ENCODE measurements at places on chromosomes 2 and 18.

DNA sequence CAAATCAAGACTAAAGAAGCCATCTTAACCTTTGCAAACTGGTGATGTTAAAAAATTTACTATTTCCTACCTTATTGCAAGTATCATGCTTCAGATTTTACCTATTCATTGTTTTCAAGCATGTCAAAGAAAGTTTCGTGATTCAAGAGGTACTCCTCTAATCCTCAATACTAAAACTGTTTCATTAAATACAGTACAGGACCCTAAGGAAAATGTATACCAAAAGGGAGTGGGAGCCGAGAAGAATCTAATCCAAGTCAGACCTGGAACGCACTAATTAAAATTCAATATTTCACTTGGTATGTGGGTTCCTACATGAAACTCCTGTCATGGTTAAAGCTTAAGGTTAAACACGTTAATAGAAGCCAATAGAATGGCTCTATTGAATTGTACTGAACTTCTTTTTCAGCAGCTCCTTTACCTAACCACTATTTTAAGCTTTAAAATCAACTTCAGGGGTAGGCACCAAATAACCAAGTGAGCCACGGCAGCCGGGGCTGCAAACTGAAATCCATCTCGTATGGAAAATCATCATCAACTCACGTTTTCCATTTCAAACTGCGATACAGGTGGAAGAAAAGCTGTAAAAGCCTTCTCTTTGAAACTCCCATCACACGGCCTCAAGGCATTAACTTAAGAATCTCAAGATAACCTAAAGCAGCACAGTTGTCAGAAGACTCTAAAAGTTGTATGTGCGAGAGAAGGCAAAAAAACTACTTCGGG lies 188.8 kb downstream of the ZEB2 start:
- DNase-seq, result no peak

GRCh38 chr2:149055751-149056150 lies 17.3 kb downstream of the LYPD6B start:
- DNase-seq, result no peak

- no peak for DNase-seq
Measured at GRCh38 chr2:208227581-208228232, 27.2 kb downstream of the IDH1 start.

DNA sequence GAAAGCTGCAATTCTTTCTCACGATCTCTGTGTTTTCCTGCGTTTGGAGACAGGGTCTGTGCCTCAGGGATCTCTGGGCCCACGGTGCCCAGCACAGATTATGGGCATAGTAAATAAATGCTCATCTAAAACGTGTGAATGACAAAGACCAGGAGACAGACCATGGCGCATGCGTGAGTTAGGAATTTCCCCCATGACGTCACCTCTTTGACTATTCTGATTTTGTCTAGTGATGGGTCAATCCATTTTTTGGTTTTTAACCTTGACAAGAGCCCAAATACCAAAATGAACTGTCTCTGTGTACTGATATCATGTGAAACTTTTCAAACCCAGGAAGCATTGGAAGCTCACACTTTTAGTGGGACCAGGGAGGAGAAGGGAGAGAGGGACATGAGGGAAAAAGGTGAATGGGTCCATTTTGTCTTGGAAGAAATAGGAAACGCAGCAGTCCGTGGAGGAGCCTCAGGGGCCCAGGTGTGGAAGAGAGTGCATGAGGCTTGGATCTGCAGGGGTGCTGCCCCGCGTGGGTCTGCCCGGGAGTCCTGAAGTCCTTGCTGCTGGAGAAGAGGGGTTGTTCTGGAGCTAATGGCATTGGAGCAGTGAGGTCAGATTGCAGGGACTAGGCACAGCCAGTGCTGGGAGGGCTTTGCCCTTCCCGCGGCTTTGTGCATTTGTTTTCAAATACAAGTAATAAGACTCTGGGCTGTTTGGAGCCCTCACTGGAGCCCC lies 172.2 kb downstream of the ASB1 start:
- DNase-seq, result no peak

DNA sequence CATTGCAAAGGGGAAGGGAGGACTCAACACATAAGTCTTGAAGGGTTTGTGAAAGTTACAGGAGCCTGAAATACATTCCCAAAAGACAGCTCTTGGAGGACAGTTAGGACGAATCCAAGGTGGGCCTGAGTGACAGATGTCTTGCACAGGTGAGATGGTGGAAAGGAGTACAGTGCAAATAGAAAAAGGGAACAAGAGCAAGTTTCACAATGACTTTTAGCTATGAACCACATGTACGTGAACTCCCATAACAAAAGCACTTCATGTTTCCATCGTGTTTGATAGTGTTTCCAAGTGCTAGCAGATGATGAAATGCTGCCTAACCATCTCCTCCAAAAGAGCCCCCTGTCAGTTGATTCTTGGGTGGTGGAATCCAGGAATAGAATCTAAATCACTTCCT lies 1.8 kb downstream of the IL18RAP start:
- DNase-seq, result no peak

GRCh38 chr18:44759925-44760342 lies 79.2 kb downstream of the SETBP1 start:
- no peak for DNase-seq

DNA sequence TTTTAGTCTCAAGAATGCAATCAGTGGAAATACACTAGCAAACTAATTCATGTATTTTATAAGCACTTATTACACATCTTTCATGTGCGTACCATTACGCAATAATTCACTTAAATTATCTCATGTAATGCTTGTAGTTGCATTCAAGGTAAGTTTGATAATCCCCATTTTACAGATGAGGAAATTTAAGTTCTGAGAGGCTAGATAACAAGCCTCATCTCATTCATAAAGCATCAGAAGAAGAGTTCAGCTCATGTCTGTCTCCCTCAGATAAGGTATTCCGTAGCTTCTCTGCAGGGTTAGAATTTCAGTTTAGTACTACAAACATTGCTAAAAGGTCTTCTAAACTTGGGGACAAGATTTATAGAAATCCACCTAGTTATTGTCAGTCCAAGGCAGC lies 47.8 kb downstream of the HNMT start:
- no peak for DNase-seq

GRCh38 chr2:144224472-144224871 lies 295.4 kb downstream of the ZEB2 start:
- DNase-seq, result no peak

DNA sequence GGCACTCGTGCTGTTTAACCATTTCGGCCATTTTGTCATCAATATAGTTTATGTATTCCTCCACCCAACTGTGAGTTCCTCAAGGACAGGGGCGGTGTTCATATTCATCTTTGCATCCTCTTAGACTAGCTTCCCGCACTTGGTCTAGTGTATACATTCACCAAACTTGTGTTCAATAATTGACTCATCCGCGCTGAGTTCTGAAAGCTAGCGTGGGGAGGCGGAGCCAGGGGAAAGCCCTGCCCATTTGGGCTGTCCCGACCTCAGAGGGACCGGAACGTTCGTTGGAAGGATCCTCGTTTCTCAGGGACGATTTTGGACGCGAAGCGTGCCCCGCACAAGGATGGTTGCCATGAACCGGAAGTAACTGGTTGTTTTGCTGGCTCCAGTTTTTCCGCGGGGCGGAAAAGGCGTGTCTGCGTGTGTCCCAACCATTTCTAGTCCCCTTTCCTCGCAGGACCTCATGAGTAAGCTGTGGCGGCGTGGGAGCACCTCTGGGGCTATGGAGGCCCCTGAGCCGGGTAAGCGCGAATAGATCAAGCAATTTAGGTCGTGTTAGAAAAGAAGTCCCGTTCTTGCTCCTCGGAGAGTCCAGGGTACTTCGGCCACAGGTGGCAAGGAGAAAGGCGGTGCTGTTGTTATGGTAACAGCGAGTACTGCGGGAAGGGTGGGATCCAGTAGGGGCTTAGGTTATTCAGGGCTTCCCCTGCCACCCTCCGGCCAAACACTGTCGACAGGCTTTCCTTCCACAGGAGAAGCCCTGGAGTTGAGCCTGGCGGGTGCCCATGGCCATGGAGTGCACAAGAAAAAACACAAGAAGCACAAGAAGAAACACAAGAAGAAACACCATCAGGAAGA lies at the start of gene INO80B:
Gene INO80B (plus strand): TSS at position 434 of the 858 bp plus-strand sequence. CDS start 30 bp downstream, at position 464.
- peak; percentile 83 for DNase-seq

GRCh38 chr2:61995515-61995914 lies 90.0 kb downstream of the COMMD1 start:
- DNase-seq, result no peak

DNA sequence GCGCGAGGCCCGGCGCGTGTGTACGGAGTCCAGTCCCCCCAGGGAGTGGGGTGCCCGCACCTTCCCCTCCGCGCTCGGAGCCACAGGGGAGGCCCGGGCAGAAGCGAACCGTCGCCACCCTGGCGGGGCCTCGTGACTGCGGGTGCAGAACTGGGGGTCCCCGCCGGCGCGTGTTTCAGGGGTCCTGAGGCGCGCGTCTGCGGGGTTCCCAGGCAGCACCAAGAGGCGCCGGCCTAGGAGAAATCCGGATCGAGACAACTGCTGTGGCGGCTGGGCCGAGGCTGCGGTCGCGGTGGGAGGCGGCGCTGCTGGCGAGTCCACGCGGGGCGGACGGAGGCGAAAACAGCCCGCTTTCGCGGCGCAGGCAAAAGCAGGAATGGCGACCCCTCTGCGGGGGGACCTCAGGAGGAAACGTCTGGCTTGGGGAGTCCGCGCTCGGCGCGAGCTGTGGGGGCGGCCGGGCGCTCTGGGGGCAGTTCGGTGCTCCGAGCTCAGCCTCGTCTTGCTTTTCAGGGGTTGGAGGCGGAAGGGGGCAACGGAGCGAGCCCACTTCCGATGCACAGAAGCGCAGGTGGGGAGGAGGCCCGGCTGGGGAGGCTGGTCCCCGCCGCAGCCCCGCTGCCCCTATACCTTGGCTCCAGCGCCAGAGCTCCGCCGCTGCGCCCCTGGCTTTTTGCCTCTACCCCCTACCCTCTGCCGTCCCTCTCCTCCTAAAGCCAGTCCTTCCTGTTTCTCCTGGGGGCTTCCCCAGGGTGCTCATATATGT lies 81.5 kb upstream of the LDLRAD4 start:
- no peak for DNase-seq

GRCh38 chr2:74513605-74514367 lies 464 bp upstream of the TLX2 start:
- no peak for DNase-seq

DNA sequence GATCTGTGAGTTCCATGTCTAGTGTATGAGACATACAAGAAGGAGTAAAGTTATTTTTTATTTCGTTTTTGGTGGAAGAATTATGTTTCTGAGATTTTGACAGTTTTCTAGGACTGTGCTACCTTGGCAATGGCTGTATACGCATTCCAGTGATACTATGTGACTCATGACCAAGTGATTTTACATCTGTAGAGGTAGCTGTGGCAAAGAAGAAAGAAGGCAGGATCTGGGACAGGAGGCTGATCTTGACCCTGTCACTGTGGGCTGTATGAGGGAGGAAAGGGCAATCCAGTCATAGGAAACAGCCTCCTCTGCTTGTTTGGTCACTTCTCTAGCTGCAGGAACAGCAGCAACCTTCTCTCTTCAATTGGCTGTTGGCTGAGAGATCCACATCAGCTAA lies 44.0 kb upstream of the PDCL3 start:
- DNase-seq, result no peak

DNA sequence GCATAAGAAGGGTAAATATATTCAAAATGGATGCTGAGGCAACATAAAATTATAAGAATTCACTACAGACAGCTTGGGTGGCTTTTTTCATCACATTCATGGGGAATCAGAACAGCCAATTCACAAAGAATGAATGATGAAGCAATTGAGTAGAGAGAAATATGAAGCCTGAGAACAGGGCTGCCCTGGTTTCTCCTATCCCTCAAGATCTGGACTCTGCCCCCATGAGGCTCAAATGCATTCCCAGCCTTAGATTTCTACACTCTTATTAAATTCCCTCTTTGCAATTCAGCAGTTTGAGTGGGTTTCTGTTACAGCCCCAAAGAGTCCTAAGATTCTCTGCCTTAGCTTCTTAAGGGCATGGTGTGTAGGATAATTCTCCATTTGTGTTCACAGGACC lies 172.5 kb downstream of the MAIP1 start:
- no peak for DNase-seq

- no peak for DNase-seq
Measured at GRCh38 chr2:218717262-218717661, 6.6 kb downstream of the TTLL4 start.

GRCh38 chr18:51520676-51521180 lies 323.2 kb upstream of the MEX3C start:
- DNase-seq, result no peak

GRCh38 chr2:237904831-237905599 lies 45.6 kb downstream of the RAMP1 start:
- no peak for DNase-seq

DNA sequence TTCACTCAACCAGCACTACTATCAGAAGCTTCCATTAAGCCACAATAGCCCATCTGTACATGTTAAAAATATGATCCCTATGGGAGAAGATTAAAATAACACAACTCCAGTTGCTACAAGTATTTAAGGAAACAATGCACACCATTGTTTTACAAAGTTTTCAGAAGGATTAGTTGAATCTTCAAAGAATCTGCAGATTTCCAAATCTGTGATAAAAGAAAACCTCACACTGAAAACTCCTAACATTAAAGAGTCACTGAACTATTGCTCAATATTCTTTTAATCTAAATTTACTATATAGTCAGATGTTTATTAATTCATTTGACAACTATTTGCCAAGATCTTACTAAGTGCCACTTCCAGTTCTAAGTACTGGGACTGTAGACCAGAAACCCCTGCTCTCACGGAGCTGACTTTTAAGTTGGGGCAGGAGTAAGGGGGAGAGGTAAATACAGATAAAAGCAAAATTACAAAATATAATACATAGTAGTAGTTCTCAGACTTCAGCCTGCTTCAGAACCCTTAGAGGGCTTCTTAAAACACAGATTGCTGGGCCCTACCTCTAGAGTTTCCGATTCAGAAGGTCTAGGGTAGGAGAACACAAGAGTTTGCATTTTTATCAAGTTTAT lies 94.4 kb downstream of the STK39 start:
- no peak for DNase-seq

DNA sequence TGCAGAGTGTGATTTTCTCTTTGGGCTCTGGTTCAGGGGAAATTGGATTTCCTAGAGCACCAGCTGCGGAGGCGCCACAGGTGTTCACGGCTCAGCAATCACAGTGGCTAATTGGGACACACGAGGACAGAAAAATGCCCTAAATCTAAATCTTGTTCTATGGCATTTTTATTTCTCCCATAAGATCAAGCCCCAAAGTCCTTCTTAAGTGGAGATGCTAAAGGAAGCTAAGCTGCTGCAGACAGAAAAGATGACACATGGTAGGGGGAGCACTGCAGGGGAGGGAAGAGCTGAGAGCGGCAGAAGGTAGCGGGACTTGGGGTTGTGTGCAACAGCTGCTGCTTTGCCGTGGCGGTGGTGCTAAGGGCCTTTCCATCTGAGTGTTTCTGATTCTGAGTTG lies 280.6 kb downstream of the MYT1L start:
- no peak for DNase-seq

GRCh38 chr2:121547646-121548045 lies 17.0 kb downstream of the RNU4ATAC start:
- DNase-seq, result no peak

DNA sequence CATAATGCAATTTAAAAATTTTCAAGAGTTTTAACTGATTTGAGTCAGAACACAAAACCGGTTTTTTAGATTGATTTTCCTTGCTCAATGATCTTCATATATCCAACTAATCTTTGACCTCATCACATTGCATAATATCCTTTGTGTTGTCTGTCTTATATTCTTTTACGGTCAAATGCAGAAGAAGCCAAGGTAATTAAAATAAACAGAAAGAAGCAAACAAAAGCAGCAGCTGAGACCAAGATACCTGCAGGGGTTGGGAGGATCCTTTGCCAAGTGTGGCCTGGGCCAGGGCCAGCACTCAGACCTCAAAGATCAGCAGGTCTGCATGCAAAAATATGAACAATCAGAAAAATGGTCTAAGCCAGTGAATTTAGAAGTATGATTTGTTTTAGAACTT lies 428.9 kb upstream of the NETO1 start:
- DNase-seq, result no peak
